ENCODE measurements at places on chromosomes 2 and 18. TPM values are rescaled to one million over a fixed set of nuclear protein-coding genes. Genes with fewer than 3 reads are reported as not detected.

Gene IMPA2
- total RNA-seq = 2.5 TPM

DNA sequence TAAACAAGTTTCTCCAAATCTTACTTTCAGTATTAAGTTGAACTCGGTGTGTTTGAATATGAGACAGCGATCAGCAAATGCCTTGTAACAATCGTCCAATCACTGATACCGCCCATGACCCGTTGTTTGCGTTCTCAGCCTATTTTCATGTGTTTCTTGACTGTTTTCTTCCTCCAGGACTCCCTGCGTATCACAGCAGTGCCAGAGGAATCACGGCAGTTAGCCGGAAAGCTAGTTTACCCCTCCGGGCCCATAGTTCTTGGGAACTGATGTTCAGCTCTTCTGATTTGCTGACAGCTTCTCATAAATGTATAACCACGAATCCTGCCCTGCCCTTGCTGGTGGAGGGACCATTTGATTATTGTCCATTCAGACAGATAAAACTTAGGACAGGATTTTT lies 42.2 kb upstream of the TPO start:
- H3K36me3 ChIP-seq = no peaks in the 10 kb centered on the region
- no peaks in the 10 kb centered on the region for H3K4me1 ChIP-seq
- H3K27me3 ChIP-seq = peaks cover 1% of the 10 kb centered on the region
- DNase-seq = no peak

Gene LAMA3
- 2.3 TPM for total RNA-seq

GRCh38 chr2:127081826-127082633 lies 24.9 kb downstream of the BIN1 start:
- H3K27ac ChIP-seq = no peak overlapping the region
- peaks cover 4% of the 10 kb centered on the region for H3K36me3 ChIP-seq
- H3K4me3 ChIP-seq = no peak overlapping the region
- no peak for DNase-seq

Gene PIEZO2
- total RNA-seq = not detected

DNA sequence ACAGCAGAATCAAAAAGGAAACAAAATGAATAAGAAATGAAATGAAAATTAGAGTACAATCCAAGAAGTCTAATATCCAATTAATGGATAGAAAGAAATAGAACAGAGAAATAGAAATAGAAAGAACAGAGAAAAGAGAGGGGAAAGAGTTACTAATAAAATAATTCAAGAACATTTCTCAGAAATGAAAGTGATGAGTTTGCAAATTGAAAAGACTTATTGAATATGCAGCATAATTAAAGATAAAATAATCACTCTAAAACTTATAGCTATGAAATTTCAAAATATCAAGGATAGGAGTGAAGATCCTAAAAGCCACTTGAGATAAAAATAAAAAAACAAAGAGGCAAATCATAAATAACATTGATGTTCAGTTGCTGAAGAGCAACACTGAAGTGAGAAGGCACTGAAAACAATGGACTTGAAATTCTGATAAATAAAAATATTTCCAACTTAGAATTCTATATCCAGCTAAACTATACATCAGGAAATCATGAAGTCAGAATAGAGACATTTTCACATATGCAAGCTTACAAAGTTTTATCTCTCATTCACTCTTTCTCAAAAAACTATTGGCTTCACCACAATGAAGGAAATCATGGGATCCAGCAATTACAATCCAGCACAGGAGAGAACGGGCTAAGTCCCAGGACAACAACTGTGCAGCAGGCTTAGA lies 155.9 kb upstream of the SPATS2L start:
- no peak for DNase-seq
- H3K27ac ChIP-seq = no peak overlapping the region
- peaks cover 13% of the 10 kb centered on the region for H3K27me3 ChIP-seq
- H3K36me3 ChIP-seq = peaks cover 12% of the 10 kb centered on the region
- H3K4me1 ChIP-seq = peaks cover 7% of the 10 kb centered on the region

Gene CYS1
- total RNA-seq = 2.0 TPM

- H3K27ac ChIP-seq = peak overlapping the region; percentile 86
- peak overlapping the region; percentile 66 for H3K4me3 ChIP-seq
- peaks cover 8% of the 10 kb centered on the region for H3K27me3 ChIP-seq
- DNase-seq = no peak
- peaks cover 84% of the 10 kb centered on the region for H3K36me3 ChIP-seq
Measured at GRCh38 chr2:37643730-37644078, 27.7 kb downstream of the CDC42EP3 start.

DNA sequence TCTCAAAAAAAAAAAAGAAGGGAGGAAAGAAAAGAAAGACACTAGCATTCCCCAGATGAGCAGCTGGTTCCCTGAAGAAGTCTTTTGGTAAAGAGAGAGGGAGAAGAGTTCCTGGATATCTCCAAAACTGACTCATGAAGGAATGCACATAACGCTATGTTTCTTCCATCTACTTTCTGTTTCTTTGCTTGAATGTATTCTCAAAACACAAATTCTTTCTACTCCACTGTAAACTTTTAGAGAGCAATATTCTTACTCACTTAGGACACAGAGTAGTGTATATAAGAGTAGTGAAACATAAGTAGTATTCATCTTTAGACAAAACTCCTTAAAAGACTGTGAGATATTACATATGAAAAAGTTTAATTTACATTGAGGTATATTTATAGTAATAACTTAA lies 64.2 kb downstream of the TRIP12 start:
- H3K4me1 ChIP-seq = peaks cover 46% of the 10 kb centered on the region
- H3K27ac ChIP-seq = peak overlapping the region; percentile 45
- no peaks in the 10 kb centered on the region for H3K27me3 ChIP-seq
- peak; percentile 10 for DNase-seq
- no peak overlapping the region for H3K4me3 ChIP-seq
- peaks cover 27% of the 10 kb centered on the region for H3K36me3 ChIP-seq

Gene CIDEA
- not detected for total RNA-seq

Gene ATOH8
- 34.4 TPM for total RNA-seq

Gene C2orf15
- not detected for total RNA-seq

DNA sequence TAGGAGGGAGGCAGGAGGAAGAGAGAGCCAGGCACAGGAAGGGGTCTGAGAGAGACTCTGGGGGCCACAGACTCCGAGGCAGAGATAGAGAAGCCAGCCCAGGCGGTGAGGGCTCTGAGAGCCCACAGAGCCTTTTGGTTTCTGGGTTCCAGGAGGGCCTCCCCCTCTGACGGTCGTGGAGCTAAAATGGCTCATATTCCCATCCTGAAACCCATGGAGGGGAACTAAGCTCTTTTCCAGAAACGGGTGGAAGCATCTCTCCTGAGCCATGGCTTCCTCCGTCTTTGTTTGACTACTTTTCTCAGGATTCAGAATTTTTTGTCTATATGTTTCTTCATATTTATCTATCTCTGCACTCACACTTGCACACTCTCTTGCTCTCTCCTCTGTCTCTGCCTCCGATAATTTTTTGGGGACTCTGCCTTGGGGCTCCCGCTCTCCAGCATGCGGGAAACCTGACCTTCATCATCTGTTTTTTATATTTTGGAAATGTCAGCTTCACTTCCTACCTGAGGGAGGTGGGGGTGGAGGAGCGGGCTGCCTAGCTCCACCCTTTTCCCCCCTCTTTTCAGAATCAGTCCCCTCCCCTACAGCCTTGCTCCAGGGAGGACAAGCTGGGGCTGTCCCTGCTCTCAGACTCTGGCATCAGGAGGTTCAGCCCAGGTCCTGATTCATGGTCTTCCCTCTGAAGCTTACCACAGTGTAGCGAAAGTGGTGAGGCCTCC lies 5.0 kb upstream of the PKDCC start:
- no peak overlapping the region for H3K4me3 ChIP-seq
- H3K27ac ChIP-seq = no peak overlapping the region
- no peaks in the 10 kb centered on the region for H3K4me1 ChIP-seq
- peaks cover 53% of the 10 kb centered on the region for H3K27me3 ChIP-seq

GRCh38 chr2:72815655-72816278 lies 10.1 kb downstream of the EXOC6B start:
- H3K27me3 ChIP-seq = no peaks in the 10 kb centered on the region
- peaks cover 3% of the 10 kb centered on the region for H3K36me3 ChIP-seq
- H3K4me1 ChIP-seq = peaks cover 53% of the 10 kb centered on the region
- no peak overlapping the region for H3K27ac ChIP-seq

DNA sequence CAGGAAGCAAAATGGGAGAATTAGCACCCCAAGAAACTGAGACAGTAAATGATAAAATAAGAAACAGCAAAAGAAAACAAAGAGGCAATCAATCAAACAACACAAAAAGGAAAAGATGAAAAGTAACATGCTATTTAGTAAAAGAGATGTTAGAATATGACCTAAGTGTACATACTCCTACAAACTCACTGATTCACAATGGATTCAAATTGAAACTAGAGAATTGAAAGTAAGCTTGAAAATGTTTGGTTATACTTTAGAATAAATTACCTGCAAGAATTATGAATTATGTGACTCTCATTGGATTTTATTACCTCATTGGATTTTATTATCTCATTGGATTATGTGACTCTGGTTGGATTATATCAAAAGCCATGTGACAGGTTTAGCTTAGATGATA lies 22.8 kb upstream of the CCNYL1 start:
- no peaks in the 10 kb centered on the region for H3K36me3 ChIP-seq
- peaks cover 17% of the 10 kb centered on the region for H3K27me3 ChIP-seq
- H3K27ac ChIP-seq = no peak overlapping the region
- peaks cover 10% of the 10 kb centered on the region for H3K4me1 ChIP-seq
- H3K4me3 ChIP-seq = no peak overlapping the region
- no peak for DNase-seq

Gene LYG1
- total RNA-seq = 0.45 TPM

Gene NDC80
- total RNA-seq = 29.1 TPM

Gene UCN
- total RNA-seq = 1.0 TPM

- H3K4me1 ChIP-seq = no peaks in the 10 kb centered on the region
- no peaks in the 10 kb centered on the region for H3K36me3 ChIP-seq
- H3K27me3 ChIP-seq = peaks cover 4% of the 10 kb centered on the region
- no peak overlapping the region for H3K27ac ChIP-seq
Measured at GRCh38 chr18:75691483-75691882, 264.0 kb upstream of the SMIM21 start.

DNA sequence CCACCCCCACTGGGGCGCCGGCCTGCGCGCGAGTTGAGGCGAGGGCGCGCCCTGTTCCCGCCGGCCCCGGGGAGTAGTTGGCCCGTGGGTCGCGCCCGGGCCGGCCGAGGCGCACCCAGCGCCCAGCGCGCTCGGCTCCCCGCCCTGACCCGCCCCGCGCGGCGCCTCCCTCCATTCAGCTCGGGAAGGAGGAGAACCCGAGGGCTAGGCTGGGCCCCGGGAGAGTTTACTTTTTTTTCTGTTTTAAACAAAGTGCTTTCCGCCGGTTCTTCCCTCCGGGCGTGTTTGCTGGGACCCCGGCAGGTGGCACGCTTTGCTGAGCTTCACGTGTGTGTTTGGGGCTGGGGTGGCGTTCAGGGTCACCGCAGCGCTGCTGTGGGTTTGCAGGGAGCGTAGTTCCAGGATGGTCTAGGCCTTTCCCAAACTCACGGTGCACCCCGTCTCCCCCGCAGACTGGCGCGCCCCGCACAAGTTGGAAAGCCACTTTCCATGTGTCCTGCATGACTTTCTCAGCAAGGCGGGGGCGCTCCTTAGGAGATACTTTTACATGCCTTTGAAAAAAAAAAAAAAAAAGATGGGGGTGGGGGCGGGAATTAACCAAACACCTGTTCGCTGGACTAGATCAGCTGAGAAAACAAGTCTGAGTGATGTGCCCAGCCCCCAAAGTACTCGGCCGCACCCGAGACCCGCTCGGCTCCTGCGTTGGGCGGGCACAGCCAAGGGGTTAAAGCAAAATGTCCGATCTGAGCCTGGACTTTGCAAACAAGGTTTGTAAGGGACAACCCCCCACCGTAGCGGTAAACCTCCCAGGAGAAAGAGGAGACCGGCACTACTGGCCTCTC lies 825 bp downstream of the ITGA6 start:
- no peaks in the 10 kb centered on the region for H3K36me3 ChIP-seq
- H3K4me3 ChIP-seq = peak overlapping the region; percentile 89
- peaks cover 50% of the 10 kb centered on the region for H3K4me1 ChIP-seq
- H3K27ac ChIP-seq = peak overlapping the region; percentile 65
- no peaks in the 10 kb centered on the region for H3K27me3 ChIP-seq

Gene SH3RF3
- total RNA-seq = 2.4 TPM

Gene EVX2
- total RNA-seq = not detected

DNA sequence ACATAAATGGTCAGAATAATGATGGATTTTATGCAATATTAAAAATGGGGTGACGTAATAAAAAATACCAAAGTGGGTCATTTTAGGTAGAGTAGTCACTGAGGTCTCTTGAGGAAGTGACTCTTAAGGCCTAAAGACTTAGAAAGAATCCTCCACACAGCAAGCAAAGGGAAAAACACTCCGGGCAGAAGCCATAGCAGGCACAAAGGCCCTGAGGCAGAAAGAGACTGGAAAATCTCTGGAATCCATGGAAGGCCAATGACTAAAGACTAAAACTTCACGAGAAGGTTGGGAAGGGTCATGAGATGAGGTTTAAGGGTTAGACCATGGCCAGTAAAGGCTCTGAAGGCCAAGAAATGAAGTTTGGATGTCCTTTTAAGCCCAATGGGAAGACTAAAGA lies 36.9 kb downstream of the MAIP1 start:
- H3K36me3 ChIP-seq = no peaks in the 10 kb centered on the region
- no peaks in the 10 kb centered on the region for H3K4me1 ChIP-seq
- DNase-seq = no peak

Gene MAP3K19
- not detected for total RNA-seq

Gene CNTNAP5
- total RNA-seq = not detected

GRCh38 chr18:57437766-57438671 lies 2.8 kb downstream of the ONECUT2 start:
- peaks cover 6% of the 10 kb centered on the region for H3K36me3 ChIP-seq
- peaks cover 46% of the 10 kb centered on the region for H3K4me1 ChIP-seq
- H3K27ac ChIP-seq = no peak overlapping the region
- DNase-seq = peak; percentile 22
- H3K27me3 ChIP-seq = peaks cover 78% of the 10 kb centered on the region

DNA sequence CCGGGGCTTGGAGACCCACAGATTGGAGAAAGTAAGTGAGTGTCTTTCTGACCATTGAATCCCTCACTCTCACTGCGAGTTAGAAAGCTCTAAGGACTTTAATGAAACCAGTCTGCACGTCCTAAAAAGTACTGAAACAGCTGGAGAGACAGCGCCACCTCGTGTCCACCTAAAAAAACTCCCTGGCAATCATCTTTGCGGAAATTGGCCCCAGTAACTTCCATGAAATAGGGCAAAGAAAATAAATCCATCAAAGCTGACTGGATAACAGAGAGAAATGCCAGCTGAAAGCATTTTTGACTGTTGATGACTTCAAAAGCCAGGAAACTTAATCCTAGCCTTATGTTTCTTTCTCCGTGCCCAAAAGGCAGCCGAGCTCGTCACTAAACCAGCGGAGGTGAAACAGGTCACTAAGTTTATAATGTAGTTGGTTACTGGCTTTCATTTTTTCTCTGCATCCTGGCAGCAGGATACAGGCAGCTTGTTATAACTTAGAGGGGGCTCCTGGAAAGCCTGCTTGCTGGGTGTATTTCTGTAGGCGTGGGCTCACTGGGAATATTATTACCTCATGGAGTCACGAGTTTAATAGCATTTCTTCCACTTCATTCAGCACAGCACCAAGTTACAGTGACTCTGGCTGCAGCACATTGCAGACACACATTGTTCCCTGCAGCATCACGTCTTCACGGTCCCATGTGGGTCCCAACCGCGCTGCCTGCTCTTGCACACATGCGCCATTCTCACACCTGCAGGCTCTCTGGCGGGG lies 266.5 kb downstream of the HRH4 start:
- DNase-seq = peak; percentile 59
- peak overlapping the region; percentile 54 for H3K4me3 ChIP-seq
- H3K4me1 ChIP-seq = peaks cover 12% of the 10 kb centered on the region
- H3K36me3 ChIP-seq = no peaks in the 10 kb centered on the region
- H3K27me3 ChIP-seq = peaks cover 8% of the 10 kb centered on the region

Gene TYW5
- 6.0 TPM for total RNA-seq

GRCh38 chr2:47602996-47603395 lies 179.9 kb upstream of the MSH6 start:
- no peak for DNase-seq
- H3K27ac ChIP-seq = no peak overlapping the region
- H3K36me3 ChIP-seq = no peaks in the 10 kb centered on the region
- H3K4me3 ChIP-seq = no peak overlapping the region
